ENCODE measurements at places on chromosomes 3 and 15. TPM values are rescaled to one million over a fixed set of nuclear protein-coding genes. Genes with fewer than 3 reads are reported as not detected.

Gene RPUSD2
- 15.7 TPM for total RNA-seq

Gene GOLGA6B
- not detected for total RNA-seq

- no peak for DNase-seq
Observed at GRCh38 chr3:141845407-141846049, 30.9 kb upstream of the ATP1B3 start.

DNA sequence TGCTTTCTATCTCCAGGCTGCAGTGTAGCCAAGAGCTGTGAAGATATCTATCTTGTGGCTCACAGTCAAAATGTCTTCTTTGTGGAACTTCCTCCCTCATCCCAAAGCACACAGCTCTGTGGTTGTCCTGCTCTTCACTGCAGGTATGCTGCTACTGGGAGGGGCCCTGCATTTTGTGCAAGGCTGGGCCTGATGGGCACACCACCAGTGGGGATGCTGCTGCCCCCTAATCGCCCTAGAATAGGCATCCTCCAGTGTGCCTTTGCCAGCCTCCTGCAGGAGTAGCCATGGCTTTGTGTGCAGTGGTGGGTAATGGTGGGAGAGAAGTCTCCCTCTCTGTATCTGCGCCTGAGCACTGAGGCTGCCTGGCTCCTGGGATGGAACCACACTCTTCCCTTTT lies 297.3 kb downstream of the DOCK3 start:
- no peak for DNase-seq

All from pulmonary artery endothelial cell (primary cell).